IMR-90 (cell line): ENCODE measurements at places on chromosomes 16 and 17.

GRCh38 chr16:78461496-78462287 lies 362.2 kb downstream of the WWOX start:
- DNase-seq, result no peak

DNA sequence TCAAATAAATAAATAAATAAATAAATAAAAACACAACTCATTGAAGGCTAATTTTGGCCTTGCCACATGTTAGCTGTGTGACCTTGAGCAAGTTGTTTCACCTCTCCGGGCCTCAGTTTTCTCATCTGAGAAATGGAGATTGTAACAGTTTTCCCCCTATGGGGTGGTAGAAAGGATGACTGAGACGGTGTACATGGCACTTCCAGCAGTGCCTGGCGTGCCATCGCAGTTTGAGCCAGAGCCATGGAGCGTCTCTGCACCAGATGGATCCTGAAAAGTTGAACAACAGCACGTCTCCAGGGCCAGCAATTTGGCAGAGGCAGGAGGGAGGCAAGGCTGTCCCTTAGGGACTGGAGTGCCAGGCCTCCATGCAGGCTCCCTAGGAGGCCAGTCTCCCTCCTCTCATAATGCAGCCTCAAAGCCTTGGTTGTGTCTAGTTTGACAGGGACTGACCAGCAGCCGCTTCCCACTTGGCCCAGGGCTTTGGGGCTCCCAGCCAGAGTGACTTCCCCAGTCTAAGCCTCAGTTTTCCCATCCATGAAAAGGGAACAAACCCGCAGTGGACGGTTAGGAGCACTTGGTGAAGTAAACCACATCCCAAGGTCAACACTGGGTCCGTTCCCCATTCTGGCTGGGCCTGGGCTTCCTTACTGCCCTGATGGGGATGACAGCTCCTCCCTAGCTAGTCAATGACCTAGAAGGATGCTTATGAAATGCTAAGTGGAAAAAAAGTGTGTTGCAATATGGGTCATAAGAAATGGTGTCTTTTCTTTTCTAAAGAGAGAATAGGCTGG lies 19.3 kb downstream of the SOCS1 start:
- no peak for DNase-seq

DNA sequence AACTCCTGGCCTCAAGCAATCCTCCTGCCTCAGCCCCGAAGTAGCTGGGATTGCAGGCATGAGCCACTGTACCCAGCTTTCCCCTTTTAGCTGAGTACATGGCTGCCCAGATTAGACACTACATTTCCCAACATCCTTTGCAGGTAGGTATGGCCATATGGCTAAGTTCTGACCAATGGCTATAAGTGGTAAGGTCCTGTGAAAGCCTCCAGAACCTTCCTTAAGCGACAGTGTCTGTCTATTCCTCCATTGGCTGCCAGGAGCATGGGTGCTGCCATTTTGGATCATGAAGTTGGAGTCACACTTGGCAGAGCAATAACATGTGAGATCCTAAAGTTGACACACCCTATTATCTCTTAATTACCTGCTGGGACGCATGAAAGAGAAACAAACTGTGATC lies 24.4 kb upstream of the CRHR1 start:
- DNase-seq, result no peak

GRCh38 chr17:40301315-40301714 lies 7.7 kb upstream of the RARA start:
- no peak for DNase-seq

- peak; percentile 15 for DNase-seq
Measured at GRCh38 chr17:44374306-44375195, 10.9 kb upstream of the FAM171A2 start.

DNA sequence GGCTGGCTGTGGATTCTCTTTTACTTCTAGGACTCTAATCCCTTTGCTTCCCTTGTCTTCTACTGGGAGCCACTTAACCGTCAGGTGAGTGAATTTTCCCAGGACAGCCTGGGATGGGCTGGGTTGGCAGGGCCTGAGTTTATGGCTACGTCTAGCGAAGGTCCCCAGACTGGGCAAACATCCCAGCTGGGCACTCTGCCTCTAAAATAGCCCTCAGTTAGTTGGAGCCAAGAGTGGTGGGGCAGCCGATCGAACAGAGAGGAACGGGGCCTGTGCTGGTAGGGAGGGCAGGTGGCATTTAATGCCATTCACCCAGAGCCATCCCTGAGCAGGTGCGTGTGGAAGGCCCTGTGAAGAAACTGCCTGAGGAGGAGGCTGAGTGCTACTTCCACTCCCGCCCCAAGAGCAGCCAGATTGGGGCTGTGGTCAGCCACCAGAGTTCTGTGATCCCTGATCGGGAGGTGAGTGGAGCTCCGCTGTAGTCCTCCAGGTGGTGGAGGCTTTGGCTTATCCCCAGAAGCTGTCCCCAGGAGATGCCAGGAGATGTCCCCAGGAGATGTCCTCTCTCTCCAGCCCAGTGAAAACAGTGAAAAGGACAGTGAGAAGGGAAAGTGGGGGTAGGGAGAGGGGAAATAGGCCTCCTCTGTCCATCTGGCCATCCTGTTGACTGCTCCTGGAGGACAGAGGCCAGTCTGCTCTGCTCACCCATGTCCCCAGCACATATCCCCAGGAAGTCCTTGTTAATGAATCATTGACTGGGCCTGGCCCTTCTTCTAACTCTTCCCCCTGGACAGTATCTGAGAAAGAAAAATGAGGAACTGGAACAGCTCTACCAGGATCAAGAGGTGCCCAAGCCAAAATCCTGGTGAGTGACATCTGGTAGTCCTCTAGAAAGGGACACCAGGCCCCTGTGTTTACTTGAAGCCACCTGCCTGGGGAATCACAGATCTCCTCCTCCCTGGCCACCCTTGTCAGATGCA lies 4.4 kb downstream of the PNPO start:
- no peak for DNase-seq

- no peak for DNase-seq
Measured at GRCh38 chr17:50562242-50563091, 2.0 kb downstream of the CACNA1G start.

DNA sequence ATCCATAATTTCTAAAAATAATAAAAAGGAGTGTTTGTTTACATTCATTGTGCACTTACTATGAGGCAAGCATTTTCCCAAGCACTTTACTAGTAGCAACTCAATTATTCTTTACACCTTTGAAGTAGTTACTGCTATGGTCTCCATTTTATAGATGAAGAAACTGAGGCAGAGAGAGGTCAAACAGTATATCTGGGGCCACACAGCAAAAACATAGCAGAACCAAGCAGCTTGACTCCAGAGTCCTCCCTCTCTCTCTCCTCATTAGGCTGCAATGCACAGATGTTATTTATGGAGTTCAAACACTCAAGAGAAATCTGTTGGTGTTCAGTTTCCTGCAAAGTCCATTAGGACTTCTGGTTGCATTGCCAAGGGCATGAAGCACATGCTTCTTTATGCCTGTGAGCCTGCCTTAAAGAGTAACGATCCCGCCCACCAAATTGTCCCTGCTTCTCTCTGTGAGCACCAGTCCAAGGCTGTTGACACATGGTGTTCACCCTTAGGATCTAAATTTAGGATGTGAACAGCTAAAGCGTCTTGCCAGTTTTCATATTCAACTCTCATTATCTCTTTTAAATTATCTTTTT lies 44.0 kb downstream of the GPRC5B start:
- DNase-seq, result no peak

DNA sequence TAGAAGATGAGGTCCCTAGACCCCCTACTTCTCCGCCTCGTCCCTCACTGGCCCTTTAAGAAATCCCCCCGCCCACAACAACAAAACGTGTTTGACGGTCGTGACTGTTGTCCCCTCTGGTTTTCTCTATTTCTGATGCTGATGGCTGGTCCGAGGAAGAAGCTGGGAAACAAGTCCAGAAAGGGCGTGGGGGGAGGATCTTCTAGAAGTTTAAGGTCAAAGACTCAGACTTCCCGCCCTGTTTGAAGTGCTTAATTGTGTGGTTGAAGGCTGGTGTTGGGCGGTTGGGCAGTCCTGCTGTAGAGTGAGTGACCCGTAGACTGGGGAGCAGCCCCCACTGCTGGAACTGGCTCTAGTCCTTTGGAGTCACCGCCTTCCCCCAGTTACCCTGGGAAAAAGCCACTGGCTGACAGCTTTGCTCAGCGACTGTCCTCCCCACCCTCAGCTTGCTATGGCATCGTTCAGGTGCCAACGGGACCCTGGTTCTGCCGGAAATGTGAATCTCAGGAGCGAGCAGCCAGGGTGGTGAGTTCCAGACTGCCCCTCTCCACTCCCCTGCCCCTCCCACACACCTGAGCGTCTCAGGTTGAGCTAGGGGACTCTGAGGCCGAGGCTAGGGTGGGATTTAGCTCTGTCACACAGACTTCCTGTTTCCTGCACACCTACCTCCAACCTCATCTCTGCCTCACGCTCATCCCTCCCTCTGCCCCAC lies 1.6 kb downstream of the MLLT6 start:
- no peak for DNase-seq

DNA sequence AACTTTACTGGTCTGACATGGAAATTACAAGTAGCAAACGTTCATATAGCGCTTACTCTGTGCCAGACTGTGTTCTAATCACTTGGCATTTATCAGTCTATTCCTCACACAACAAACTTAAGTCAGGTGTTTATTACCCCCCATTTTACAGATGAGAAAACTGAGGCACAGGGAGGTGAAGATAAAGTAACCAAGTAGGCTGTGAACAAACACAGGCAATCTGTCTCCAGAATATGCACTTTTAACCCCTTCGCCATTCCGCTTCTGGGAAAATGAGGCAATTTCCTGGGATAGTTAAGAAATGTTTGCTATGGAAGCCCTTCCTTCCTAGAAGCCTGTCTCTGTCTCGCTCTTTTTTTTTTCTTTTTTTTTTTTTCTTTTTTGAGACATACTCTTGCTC lies 12.2 kb upstream of the CXCL16 start:
- DNase-seq, result no peak

- peak; percentile 22 for DNase-seq
Measured at GRCh38 chr16:4273858-4274311, 1.1 kb upstream of the TFAP4 start.

- DNase-seq, result peak; percentile 59
Measured at GRCh38 chr16:77171745-77172635, 19.0 kb upstream of the MON1B start.

DNA sequence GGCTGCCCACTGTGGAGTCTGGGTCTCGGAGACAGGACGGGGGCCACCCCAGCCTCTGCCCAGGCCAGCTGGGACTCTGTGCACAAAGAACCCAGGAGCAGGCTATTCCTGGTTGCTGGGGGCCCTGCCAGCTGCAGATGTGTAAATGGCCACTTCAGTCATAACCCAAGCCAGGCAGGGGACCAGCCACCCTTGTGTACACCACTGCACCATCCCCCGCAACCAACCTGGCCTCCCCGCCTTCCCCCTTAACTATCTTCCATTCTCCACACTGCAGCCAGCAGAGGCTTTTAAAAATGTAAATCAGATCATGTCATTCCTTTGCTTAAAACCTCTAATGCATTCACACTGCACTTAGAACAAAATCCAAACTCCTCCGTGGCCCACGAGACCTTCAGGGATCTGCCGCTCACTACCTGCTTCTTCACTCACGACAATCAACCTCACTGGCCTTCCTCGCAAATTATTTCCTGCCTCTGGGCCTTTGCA lies 28.3 kb downstream of the RTN4RL1 start:
- DNase-seq, result no peak

- DNase-seq, result no peak
Measured at GRCh38 chr17:72123530-72124437, 3.0 kb downstream of the SOX9 start.

DNA sequence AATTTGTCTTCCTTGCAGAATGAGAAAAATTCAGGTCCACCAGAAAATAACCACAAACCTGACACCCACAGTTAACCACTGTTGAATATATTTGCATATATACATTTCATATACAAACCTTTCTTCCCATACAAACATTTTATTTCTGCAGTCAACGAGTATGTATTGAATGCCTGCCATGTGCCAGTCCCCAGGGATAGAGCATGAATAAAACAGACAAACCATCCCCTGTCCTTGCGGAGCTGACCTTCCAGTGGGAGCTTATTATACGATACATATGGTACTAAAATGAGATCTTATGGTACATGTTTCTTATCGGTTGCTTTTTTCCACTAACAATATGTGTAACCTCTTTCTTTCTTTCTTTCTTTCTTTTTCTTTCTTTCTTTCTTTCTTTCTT lies 116.7 kb downstream of the PITPNC1 start:
- no peak for DNase-seq

GRCh38 chr17:81666092-81666341 lies 388 bp downstream of the OXLD1 start:
- DNase-seq, result peak; percentile 9

GRCh38 chr16:73047536-73048291 lies at the start of gene ZFHX3:
Gene ZFHX3, minus strand, starts transcription at chr16:73048128. Its CDS starts 87,983 bp downstream, at chr16:72960145.
- peak; percentile 49 for DNase-seq

- no peak for DNase-seq
Measured at GRCh38 chr16:10597187-10597601, 16.8 kb upstream of the EMP2 start.

DNA sequence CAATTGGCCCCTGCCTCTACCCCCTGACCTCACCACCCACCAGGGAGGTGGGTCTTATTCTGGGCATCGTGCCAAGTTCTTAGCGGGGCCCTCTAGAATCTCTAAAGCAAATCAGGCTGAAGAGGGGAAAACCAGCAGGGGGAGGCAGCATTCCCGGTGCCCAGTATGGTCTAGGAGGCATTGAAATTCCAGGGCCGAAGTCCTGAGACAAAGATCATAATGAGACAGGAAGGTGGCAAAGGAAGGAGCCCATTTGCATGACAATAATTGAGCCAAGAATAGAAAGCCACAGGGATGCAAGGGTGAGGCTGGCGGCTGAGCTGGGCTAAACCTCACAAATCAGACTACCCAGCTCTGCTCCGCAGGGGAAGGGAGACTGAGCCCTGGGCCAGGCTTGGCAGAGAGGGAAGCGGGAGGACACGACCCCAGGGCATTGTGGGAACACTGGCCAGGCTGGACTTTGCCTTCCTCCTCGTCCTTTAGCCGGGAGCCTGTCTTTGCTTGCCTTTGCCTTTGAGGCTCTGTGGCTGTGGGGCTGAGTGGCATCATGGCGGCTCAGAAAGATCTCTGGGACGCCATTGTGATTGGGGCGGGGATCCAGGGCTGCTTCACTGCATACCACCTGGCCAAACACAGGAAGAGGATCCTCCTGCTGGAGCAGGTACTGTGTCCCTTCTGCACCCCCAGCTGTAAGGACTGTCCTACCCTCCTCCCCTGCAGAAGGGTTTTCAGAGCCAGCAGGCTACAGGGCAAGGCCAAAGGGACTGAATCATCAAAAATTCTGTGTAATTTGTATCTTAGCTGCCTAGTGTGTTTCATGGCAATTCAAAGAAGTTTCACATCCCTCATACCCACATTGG lies at the start of gene PIPOX:
Gene PIPOX (plus strand): TSS at position 463 of the 860 bp plus-strand sequence. CDS start 85 bp downstream, at position 548.
- DNase-seq, result peak; percentile 15
